B cell (primary cell): ENCODE measurements at places on chromosomes 11 and 22. TPM values are rescaled to one million over a fixed set of nuclear protein-coding genes. Genes with fewer than 3 reads are reported as not detected.

DNA sequence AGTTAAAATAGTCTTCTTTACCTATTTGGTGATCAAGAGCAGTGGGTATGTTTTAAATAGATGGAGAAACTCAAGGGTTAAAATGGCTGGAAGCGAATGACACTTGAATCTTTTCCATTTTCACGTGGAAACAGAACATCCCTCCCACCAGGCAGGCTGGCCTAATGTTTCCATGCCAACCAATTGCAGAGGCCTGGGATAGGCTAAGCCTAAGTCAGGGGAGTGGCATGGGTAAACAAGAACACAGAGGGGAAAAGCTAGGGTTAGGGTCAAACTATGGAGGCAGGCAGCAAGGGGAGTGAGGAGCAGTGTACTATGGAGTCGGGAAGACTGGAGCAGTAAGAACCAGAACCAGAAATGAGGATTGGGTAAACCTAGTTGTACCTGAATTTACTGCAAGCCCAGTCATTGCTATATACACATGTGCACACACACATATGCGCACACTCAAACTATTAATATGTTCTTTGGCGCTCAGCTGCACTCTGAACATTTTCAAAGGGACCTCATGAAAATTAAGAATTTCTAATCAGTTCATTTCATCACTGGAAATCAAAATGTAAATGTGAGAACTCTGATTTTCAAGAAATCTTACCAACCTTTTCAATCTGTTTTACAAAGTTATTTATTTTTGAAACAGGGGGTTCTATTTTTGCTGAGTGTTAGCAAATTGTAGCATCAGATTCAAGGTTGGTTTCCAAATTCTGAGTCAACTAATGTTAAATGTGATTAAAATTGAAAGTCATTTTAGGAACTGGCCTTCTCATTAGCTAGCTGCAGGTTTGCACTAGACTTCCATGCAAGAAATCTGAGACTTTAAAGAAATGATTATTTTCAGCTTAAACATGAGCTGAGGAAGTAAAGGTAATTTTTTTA, 327.0 kb upstream of the CCDC90B start:
- no peak for DNase-seq

GRCh38 chr11:16511116-16512114, 155.1 kb upstream of the SOX6 start:
- DNase-seq = no peak

The GGTLC2 gene
- polyA plus RNA-seq = not detected in 2 replicates

The OR51B4 gene
- 0.21 TPM in 1 of 2 replicates, not detected in the other for polyA plus RNA-seq
